NCI-H2107 (cell line): ENCODE measurements at places on chromosomes 11 and 22.

DNA sequence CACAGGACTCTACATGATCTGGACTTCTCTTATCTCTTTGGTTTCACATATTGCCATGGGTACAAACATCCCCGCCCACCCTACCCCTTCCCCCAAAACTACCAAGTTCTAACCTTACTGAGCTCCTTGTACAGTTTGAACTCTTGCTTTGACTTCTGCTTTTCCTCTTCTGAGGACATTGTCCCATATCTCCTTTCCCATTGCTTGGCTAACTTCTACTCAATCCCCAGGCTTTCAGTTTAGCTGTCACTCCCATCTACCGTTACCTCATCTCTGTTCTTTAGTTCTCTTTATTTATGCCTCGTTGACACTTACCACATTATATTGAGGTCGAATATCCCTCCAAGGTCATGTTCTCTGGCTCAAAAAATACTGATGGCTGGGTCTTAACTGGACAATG is 393.5 kb upstream of the CADM1 start:
- no peak for DNase-seq

DNA sequence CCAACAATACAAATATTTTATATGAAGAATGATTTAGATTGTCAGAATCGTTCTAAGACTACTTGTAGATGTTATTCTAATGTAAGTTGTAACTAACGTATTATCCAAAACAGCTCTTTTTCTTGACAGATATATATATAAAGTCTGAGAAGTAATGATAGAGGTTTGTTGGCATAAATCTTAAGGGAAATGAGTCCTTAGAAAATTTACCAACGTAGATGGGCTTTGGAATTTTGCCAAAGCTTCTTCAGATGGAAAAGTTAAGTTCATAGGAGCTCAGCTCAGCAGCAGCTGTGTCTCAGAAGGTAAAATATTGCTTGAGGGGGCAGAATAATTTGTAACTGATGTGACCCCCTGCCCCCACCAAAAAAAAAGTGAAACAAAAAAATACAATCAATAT is 66.7 kb downstream of the BID start:
- DNase-seq, result no peak

- no peak for DNase-seq
Measured at GRCh38 chr11:117663821-117664220, 133.2 kb downstream of the DSCAML1 start.

- no peak for DNase-seq
Measured at GRCh38 chr22:20807315-20807752, 33.4 kb downstream of the SERPIND1 start.

GRCh38 chr11:106770489-106771085 is 247.7 kb downstream of the GUCY1A2 start:
- no peak for DNase-seq

GRCh38 chr11:9169595-9170295 is 78.3 kb upstream of the SCUBE2 start:
- DNase-seq, result no peak

DNA sequence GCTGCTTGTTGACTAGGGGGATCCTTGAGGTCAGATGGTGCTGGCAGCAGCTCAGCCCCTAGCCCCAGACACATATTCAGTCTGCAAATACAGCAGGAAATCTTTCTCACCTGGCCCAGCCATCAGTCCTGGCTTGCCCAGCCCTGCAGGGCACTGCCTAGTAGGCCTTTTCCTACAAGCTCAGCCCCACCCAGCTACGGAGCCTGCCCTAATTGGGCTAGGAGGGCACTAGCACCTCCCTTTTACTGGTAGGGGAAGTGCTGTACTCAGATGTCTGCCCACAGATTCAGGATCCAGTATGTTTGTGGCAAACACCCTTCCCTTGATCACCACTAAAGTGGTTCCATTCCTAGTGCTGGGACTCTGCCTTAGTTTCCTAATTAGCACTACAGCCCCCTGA is 257.1 kb upstream of the CADM1 start:
- no peak for DNase-seq

DNA sequence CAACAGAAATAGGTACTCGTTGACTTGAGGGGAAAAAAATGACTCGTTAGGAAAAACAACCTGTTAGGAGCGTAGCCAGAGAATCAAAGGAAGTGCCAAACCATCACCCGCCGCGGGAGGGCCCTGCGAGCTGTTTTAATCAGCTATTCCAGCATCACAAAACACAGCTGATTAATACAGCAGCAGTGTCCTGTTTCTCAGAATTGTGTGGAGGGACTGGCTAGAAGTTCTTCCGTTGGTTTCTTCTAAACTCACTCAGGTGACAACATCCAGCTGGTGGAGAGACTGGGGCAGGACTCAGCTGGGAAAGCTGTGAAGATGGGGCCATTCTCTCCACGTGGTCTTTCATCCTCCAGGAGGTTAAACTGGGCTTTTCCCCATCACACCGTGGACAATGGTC is 28.0 kb downstream of the HSPA8 start:
- DNase-seq, result no peak

- DNase-seq, result no peak
Measured at GRCh38 chr11:91296629-91297028, 928.0 kb upstream of the FAT3 start.

DNA sequence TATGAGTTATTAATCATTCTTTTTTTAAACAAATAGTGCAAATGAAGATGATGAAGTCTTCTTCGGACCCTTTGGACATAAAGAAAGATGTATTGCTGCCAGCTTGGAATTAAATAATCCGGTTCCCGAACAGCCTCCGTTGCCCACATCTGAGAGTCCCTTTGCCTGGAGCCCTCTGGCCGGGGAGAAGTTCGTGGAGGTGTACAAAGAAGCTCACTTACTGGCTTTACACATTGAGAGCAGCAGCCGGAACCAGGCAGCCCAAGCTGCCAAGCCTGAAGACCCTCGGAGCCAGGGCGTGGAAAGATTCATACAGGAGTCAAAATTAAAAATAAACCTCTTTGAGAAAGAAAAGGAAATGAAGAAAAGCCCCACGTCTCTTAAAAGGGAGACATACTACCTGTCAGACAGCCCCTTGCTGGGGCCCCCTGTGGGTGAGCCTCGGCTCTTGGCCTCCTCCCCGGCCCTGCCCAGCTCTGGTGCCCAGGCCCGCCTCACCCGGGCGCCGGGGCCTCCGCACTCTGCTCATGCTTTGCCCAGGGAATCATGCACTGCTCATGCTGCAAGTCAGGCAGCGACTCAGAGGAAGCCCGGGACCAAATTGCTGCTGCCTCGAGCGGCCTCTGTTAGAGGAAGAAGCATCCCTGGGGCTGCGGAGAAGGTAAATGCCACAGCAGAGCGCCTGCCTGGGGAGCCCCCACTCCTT is 11.8 kb downstream of the GTSE1 start:
- no peak for DNase-seq

GRCh38 chr11:86978247-86978646 is 23.1 kb upstream of the FZD4 start:
- no peak for DNase-seq

GRCh38 chr11:117691218-117691514 is 105.8 kb downstream of the DSCAML1 start:
- DNase-seq, result no peak

DNA sequence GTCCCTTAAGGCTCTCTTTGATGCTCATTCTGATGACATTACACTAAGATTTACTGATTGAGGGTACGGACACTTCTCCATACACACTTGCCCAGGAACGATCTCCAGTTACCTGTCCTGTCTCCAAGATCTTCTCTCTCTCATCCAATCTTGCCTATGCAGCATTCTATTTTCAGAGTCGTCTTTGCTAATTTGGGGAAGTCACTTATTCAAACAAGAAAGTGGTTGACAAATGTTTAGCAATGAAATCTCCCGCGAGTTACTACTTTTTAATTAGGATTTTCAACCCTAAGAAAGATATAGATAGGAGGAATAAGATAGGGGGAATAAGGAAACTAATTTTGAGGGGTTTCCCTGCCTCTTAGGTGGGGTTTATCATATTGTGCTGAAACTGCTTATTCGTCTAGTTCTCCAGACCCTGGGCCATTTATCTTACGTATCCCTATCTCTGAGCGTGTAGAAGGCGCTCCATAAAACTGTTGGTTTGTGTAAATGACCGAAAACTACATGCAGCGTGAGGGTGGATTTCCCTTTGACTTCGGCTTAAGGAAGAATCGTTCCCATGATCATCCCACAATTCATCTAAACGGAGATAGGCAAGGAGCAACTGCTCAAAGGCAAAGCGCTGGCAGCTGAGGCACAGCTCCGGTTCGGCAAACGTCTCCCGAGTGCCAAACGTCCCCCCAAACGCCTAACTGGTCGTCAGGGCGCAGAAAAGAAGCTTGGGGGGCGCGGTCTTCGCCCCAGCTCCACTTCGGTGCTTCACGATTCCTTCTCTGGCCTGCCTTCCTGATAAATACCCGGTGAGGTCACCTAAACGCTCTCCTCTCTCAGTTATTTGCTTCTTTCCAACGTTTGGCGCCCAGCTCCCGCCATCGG is 804 bp downstream of the APIP start:
- DNase-seq, result no peak

- DNase-seq, result no peak
Measured at GRCh38 chr11:121448431-121448941, 3.6 kb upstream of the SORL1 start.
